ENCODE measurements at places on chromosomes 7 and 10. TPM values are rescaled to one million over a fixed set of nuclear protein-coding genes. Genes with fewer than 3 reads are reported as not detected.

DNA sequence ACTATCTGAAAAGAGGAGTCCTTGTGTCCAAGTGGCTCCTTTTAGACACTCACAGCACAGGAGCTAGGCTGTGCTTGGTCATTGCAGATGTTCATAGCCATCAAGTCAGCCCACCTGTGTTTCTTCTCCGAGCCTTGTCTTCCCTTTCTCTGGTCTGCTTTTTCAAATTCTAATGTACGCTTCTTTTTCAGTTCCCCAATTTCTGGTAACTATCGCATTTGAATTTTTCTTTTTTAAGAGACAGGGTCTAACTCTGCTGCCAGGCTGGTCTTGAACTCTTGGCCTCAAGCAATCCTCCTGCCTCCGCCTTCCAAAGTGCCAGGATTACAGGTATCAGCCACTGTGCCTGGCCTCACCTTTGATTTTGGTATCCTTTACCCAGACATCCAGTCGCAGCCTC is 18.9 kb downstream of the APBB1IP start:
- no peak for DNase-seq

GRCh38 chr7:122881324-122881723 is 4.9 kb downstream of the CADPS2 start:
- no peak for DNase-seq

DNA sequence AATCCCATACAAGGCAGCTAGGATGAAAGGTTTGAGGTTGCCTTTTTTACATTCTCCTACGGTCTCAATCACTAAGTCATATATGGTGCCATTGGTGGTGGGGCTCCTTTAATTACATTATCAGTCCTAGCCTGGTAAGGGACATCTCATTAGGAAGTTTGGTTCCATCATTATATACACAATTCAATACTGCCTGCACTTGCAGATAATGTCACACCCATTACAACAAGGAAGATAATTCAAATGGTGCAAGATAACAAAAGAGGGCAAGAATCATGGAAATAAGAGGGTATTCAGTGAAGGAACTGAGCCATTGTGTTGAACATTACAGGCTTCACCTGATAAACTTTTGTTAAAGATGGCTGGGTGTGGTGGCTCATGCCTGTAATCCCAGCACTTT is 1.7 kb upstream of the TMEM248 start:
- DNase-seq = no peak

DNA sequence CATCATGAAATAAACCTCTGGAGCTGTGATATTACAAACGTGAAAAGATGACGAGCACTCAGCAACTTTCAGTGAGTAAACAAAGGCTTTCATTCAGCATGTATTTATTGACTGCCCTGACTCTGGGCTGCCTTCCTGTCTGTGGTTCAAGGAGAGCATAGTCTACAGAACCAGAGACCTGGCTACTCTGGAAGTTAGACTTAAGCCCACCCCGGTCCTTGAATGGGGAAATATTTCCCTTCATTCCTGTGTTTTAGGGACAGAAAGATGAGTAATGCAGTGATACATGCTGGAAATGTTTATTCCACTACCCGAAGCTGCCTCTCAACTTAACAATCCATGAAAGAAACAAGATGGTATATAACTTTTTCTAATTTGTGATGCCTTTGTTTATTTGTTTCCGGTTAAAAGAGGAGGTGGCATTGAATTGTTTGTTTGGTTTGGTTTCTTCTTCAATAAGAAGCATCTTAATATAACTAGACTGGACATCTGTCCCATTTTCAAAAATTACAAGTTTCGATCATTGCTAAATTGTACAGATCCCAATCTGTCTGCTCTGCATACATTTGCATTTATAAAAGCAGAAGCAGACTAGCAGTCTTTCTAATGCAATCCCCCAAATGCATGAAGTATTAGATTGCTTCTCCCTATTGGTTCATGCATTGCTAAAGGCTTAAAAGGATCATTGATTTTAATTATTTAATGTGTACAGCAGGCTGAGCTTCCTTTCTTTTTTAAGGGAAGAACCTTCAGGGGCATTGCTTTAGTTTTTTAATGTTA is 57.7 kb downstream of the TRUB1 start:
- DNase-seq = no peak

DNA sequence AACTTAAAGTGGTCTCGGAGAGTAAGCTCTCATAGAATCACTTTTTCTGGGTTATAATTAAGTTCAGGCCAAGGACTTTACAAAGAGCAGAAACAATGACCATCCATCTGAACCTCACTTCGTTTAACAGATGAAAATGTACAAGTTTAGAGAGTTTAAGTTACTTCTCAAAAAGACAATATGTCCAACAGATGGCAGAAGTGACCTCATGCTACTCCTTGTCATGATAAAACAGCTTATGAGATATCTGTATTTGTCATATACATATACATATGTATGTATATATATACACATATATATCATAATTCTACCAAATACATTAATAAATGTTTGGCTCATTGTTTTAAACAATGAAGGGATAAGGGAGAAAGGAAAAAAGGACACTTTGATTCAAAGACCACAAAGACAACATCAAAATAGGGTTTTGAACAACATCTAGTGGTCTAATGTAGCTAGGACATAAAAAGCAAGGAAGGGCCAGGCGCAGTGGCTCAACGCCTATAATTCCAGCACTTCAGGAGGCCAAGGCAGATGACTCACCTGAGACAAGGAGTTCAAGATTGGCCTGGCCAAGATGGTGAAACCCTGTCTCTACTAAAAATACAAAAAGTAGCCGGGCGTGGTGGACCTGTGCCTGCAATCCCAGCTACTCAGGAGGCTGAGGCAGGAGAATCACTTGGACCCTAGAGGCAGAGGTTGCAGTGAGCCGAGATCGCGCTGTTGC is 17.8 kb downstream of the NAPEPLD start:
- DNase-seq = no peak

DNA sequence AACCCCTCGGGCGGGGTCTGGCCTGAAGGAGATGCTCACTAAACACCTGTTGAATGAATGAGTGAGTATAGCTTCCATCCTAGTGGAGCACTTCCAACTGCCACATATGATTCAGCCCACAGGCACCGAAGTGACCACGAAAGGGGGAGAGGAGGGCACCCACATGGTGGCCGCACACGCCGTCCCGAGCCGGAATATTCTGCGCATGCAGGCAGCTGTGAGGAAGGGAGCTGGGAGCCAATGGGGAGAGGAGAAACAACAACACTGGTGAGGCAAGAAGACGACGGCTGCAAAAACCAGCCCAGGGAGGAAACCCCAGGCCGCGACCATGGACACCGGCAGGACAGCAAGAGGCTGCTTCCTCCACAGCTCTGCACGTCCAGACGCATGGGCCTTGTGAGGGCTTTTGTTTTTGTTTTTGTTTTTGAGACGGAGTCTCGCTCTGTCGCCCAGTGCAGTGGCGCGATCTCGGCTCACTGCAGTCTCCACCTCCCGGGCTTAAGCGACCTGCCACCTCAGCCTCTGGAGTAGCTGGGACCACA is 67.1 kb upstream of the DNAAF5 start:
- DNase-seq = no peak

Gene SYT15
- 0.11 TPM for total RNA-seq

Measured in Daoy (cell line).